ENCODE measurements at places on chromosomes 6 and 20.

GRCh38 chr6:25326960-25327359, 47.8 kb downstream of the CARMIL1 start:
- ATAC-seq = no peak

DNA sequence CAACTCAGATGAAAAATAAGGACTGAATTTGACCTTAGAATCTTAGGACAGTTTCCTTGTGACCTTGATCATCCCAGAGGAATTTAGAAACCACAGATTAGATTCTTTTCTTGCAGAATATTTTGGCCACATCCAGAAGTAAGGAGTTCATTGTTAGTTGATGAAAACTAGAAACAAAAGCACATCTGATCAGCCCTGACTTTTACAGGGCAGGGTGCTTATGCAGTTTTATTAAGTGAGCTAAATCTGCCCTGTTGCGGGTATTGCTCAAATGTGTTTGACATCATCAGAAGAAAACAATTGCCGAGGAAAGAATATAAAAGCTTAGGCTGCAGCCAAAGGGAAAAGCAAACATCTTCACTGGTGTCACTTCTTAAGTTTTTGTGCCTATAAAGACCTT, 100.8 kb downstream of the MTFR2 start:
- no peak for ATAC-seq

DNA sequence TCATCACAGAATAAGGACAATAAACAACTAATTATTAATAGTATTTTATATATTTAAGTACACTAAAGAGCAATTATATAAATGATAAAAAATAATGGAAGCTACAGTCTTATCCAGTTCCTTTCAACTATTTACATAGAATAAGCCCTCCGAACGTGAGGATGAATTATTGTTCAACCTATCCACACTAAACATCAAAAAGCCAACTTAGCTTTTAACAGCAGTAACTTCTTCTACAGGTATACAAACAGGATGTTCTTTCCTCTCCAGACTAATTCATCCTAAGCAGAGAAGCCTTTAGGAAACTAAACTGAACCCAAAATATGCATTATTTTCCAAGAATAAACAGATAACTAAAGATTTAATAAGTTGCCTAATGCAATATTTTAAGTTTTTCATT, 2.3 kb downstream of the FKBP5 start:
- ATAC-seq = no peak

DNA sequence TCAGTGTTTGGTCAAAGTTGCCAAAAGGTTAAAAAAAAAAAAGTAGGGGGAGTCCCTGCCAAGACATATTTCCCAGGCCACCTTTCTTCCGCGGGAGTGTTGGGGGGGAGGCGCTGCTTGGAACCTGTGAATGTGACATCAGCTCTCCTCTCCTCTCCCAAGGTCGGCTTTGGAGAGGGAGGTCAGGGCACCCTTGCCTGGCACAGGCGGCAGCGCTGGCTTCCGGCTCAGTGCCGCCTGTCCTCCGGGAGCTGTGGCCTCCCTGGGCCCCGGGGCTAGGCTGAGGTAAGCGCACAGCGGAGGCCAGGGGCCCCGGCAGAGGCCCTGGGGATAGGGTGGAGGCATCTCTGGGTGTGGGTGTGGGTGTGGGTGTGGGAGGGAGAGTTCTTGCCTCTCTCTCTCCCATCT, 1.9 kb upstream of the EDN1 start:
- no peak for ATAC-seq

- ATAC-seq = no peak
Measured at GRCh38 chr6:107569473-107569872, 79.6 kb downstream of the SOBP start.

DNA sequence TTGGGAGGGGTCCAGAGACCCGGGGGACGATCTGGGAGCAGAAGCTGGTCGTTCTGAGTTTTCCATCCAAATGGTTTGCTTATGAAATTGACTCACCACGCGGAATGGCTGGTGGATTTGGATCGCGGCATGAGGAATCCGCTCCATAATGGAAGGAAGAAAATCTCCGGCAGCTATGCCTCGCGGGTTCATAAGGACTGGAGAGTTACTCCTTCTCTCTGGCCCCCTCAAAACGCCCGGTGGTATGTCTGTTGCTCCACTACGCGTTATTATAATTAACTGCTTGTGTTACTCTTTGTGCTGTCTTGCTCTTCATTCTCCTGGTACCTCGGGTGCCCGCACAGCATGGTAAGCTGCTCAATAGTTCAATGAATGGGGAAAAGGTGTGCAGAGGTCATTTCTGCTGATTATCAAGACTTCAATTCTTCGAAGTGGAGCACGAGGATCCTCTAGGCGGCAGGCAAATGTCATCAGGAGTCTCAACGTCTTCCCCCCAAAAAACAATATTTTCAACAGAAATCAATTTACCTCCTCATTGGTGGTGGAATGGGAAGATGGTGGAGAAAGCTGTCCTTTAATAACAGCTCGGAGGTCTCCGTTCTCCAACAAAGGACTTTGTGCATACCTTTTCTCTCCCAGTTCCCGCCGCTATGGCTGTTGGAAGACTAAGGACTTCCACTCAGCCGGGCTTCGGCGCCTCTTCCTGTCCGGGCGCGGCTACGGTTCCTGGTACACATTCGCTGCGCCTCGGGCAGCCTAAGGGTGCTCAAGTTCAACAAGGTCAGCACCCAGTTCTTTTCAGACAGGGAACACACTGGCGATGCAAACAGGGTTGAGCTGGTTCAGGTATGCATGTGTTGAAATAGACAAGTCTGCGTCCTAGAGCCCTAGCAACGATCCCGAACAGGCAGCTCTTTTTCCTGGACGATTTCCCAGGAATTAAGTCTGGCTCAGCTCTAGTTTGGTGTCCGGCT, 9.2 kb upstream of the PRSS16 start:
- no peak for ATAC-seq

GRCh38 chr6:35425284-35425683, 26.9 kb upstream of the FANCE start:
- no peak for ATAC-seq

GRCh38 chr6:26570027-26570809, 26.5 kb upstream of the ABT1 start:
- no peak for ATAC-seq

- peak; percentile 72 for ATAC-seq
Measured at GRCh38 chr6:144149894-144150709, at the start of gene STX11. TSS of gene STX11 (plus strand) at chr6:144150517. CDS start at chr6:144186628, 36,111 bp downstream.

GRCh38 chr20:62742979-62743776, 34.5 kb downstream of the NTSR1 start:
- no peak for ATAC-seq

DNA sequence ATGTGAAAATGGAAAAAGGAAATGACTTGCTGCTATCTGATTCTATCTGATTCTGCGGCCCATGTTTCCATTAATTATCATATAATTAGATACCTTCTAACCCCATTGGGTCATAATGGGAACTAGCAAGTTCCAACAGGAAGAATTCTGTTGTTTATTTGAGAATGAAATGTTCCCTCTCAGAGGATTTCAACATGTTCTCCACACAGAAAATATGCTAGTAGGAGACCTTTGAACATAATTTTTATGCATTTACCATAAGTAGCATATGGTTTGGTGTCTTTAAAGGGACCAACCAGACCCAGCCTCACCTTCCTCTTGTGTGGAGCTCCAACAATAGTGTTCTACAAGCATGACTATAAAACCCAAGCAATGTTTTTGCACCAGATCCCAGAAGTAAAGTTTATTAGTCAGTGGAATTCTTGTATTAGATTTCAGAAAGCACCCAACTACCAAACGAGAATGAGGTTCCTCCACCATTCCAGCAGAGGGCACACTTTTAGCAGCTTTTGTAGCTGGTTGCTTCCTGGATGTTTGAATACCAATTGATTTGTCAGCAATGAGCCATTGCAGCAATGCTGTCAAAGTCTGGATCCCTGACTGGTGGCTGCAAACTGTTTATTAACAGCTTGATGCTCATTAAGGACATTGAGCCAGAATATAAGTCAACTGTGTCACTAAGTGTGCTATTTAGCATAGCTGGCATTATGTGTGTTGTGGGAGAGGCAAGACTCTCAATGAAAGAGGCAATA, 143.6 kb upstream of the GJE1 start:
- ATAC-seq = no peak

GRCh38 chr20:61119273-61119672, 132.8 kb upstream of the CDH4 start:
- no peak for ATAC-seq

DNA sequence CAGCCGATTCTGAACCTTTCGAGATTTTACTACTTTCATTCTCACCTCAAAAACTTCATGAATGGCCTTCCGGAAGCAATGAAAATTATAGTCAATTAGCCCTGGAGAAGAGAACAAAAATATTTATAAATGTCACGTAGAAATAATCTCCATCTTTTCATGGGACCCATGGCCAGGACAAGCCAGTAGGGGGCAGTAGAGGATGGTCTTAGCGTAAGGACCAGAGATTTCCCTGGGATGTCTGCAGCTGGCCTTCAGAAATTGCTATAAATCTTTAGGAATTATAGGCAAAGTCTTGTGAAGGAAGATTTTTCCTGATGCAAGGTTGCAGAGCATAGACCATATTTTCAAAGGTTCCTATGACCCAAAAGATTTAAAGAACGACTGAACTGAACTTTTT, 15.6 kb upstream of the UBE2J1 start:
- no peak for ATAC-seq

- no peak for ATAC-seq
Measured at GRCh38 chr6:15444881-15445280, 199.0 kb downstream of the JARID2 start.

GRCh38 chr6:53765270-53765669, 29.5 kb upstream of the LRRC1 start:
- ATAC-seq = no peak

GRCh38 chr20:48834278-48834677, 6.5 kb upstream of the PREX1 start:
- no peak for ATAC-seq

GRCh38 chr6:1636272-1636825, 26.6 kb downstream of the FOXC1 start:
- ATAC-seq = no peak

GRCh38 chr6:89375427-89376267, 23.1 kb upstream of the UBE2J1 start:
- peak; percentile 76 for ATAC-seq

DNA sequence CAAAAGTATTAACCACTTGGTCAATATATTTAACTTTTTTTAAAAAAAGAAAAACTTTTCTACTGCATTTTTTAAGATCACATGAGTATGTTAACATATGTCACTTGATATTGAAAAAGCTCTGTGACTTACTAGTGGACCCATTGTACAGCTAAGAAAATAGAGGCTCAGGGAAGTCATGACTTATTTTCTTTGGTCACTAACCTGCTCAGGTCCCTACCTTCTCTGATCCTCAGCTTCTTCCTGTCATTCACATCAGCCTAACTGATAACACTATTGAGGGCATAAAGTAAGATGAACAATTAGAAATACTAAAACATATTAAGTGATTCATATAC, 19.8 kb downstream of the AGPAT4 start:
- no peak for ATAC-seq

GRCh38 chr6:129195643-129196042, 312.7 kb downstream of the LAMA2 start:
- ATAC-seq = no peak

DNA sequence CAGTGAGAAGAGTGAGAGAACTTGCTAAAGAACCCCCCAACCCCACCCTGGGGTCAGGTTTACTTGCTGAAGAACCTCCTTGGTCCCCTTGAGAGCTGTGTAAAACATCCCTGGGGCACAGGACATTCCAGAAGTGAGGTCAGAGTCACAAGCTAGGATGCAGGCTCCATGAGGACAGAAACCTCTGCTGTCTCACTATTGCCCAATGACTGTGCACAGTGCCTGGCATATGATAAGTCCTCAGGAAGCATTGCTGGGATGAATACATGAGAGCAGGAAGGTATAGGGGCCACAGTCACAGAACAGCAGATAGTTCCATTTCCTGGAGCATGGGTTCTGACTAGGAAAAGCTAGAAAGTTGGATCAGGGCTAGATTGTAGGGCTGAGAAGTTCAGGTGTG, 18.4 kb downstream of the NT5E start:
- ATAC-seq = no peak

DNA sequence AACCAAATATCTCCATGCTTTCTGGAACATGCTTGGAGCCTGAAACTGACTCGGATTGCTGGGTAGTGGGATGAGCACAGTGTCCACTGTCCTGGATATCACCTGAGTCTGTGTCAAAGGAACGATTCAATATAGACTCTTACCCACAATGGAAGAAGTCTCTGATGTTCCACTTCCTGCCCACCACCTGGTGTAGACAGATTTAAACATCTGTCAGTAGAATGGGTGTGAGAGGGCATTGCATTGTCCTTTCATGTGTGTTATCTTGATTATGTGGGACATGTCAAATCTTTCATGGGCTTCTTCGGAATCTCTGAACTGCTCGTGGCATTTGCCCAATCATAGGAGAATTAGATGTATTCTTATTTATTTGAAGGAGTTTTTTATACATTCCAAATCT, 20.8 kb downstream of the ULBP3 start:
- no peak for ATAC-seq

GRCh38 chr6:157264701-157265100, 58.6 kb downstream of the TMEM242 start:
- no peak for ATAC-seq

DNA sequence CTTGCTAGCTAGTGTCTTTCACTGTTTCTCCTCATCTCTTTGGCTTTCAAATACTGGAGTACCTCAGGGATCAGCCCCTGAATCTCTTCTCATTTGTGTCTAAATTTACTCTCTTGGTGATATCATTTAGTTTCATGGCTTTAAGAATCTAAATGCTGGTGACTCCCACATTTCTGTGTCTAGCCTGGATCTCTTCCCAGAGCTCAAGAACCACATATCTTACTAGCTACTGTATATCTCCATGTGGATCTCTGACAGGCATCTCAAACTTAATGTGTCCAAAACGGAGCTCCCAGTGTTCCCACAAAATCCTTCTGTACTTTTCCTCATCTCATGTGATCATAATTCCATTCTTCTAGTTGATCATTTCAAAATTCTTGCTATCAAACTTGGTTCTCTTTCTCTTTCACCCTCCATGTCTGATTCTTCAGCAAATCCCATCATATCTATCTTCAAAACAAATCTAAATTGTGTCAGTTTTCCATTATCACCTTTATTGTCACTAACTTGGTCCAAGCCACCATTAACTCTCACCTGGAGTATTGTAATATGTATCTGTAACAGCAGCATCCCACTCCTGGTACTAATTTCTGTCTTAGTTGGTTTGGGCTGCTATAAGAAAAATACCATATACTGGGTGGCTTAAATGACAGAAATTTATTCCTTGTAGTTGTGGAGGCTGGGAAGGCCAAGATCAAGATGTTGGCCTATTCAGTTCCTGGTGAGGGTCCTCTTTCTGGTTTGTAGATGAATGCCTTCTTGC, 45.9 kb downstream of the CCDC170 start:
- ATAC-seq = no peak

- no peak for ATAC-seq
Measured at GRCh38 chr6:166438211-166438861, 55.6 kb upstream of the MPC1 start.

GRCh38 chr6:137811121-137811915, 55.7 kb upstream of the TNFAIP3 start:
- ATAC-seq = peak; percentile 92

- ATAC-seq = no peak
Measured at GRCh38 chr6:15441215-15441868, 195.5 kb downstream of the JARID2 start.

DNA sequence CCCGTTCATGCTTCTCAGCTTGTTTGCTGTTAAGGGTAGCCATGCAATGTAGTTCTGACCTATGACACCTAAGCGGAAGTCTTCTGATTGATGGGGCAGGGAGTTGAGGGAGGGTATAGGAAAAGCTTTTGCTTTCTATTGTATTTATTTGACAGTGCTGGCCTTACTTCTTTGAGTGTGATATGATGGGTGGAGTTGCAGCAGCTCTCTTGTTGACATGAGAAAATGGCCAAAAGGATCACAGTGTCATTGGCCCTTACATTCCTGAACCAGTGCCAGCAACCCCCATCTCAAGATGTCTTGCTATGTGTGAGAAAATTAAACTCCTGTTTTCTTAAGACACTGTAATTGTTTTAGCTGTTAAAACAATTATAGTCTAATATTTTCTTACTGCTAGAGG, 117.5 kb downstream of the SAMD5 start:
- no peak for ATAC-seq

All from activated CD4-positive, CD25-positive, alpha-beta regulatory T cell treated with anti-CD3 and anti-CD28 coated beads, Interleukin-2, amount 50 U/mL, for 24 hours (primary cell).